Stimulated activated CD8-positive, alpha-beta memory T cell treated with anti-CD3 and anti-CD28 coated beads, Interleukin-15, amount 100 ng/mL, for 24 hours (primary cell): ENCODE measurements at places on chromosomes 1 and 21.

GRCh38 chr1:7255303-7256058 lies 470.2 kb downstream of the CAMTA1 start:
- no peak for DNase-seq

- DNase-seq, result no peak
Measured at GRCh38 chr1:41404308-41404761, 43.1 kb downstream of the FOXO6 start.

DNA sequence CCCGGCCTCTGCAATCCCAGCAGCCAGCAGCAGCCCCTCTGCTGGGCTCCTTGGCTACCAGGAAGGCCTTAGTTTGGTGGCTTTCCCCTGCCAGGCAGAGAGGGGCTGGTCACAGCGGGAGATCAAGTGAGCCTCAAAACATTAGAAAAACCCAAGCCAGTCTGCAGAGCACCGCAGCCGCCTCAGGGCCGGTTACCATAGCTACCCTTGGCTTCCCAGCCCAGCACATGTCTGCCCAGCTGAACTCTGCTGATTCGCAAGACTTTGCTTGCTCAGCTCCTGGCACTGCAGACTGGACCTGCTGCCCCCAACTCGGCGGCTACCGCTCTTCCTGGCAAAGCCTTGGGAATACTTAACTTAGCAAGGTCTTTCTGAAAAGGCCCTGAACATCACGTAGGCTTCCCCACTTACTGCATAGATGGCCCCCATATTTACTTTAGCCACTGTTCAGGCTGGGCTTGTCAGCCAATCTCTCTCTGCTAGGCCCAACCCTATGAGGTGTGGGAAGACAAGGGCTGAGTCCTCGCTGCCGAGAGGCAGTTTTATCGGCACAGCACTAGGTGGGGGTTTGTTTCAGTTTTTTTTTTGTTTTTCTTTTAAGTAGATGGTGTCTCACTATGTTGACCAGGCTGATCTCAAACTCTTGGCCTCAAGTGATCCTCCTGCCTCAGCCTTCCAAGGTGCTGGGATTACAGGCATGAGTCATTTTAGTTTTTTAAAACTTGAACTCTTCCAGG lies 28.6 kb upstream of the PLEKHG5 start:
- DNase-seq, result no peak

- no peak for DNase-seq
Measured at GRCh38 chr1:30284226-30284625, 439.2 kb downstream of the MATN1 start.

GRCh38 chr1:64712049-64712448 lies 32.8 kb upstream of the RAVER2 start:
- DNase-seq, result no peak

DNA sequence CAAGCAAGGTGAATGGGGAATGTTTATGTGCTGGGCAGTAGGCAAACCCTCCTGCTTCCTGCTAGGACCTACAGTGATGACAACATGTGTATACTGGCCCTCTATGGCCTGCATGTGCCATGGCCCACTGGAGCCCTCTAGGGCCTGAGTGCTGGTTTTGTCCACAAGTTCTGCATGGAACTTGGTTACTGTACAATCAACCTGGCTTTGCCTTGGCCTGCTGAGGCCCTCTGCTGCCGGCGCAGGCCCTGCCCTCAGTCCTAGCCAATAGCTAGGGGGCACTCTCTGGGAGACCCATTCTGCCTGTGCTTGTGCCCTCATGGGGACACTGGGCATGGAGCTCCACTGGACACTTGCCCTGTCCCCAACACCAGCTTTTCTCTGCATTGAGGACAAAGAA lies 138.6 kb upstream of the NGF start:
- DNase-seq, result no peak

- no peak for DNase-seq
Measured at GRCh38 chr1:16630661-16631247, 17.4 kb upstream of the NBPF1 start.

DNA sequence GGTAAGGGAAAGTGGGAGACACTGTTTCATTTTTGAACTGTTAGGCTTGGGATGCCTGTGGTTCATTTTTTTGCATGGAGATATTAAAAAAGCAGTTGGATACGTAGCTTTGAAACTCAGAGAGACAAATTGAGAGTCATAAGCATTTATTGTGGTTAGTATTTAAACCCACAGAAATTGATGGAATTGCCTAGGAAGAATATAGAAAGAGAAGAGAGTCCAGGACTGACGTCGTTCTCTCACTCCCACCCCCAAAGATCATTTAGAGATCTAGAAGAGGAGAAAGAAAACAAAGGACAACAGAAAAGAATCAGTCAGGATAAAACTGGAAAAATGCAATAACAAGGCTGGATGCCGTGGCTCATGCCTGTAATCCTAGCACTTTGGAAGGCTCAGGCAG lies 73.2 kb upstream of the BMP8A start:
- DNase-seq, result no peak

DNA sequence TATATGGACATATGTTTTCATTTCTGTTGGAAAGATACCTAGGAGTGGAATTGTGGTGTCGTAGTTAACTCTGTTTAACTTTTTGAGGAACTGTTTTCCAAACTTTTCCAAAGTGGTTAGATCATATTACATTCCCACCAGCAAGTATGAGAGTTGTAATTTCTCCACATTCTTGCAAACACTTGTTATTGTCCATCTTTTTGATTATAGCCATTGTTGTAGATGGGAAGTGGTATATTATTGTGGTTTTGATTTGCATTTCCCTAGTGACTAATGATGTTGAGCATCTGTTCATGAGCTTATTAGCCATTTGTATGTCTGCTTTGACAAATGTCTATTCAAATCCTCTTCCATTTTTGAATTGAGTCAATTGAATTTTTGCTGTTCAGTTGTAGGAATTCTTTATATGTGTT lies 19.8 kb downstream of the CAMTA1 start:
- DNase-seq, result no peak

GRCh38 chr1:17080085-17080759 lies 26.4 kb upstream of the SDHB start:
- DNase-seq, result no peak

DNA sequence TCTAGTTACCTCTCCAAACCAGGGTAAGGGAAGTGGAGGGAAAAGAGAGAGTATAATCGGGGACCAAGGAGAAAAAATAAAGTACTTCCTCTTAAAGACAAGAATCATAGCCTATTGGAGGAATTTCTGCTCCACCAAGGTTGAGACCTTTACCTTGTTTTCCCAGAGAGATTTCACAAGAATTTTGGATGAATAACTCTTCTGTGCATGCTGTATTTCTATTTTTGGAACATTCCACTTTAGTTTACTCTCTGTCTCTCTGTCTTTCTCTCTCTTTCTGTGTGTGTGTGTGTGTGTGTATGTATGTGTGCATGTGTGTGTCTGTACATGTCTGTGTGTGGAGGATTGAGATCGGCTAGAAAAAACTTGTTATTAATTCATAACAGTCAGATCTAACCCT lies 318.4 kb upstream of the RGS18 start:
- DNase-seq, result no peak
